ENCODE measurements at places on chromosomes 6 and 20.

GRCh38 chr20:12733811-12734210, 275.0 kb upstream of the SPTLC3 start:
- DNase-seq = no peak

- DNase-seq = no peak
Measured at GRCh38 chr6:161228096-161228495, 45.8 kb downstream of the AGPAT4 start.

GRCh38 chr20:51969191-51969590, 166.9 kb upstream of the SALL4 start:
- no peak for DNase-seq

DNA sequence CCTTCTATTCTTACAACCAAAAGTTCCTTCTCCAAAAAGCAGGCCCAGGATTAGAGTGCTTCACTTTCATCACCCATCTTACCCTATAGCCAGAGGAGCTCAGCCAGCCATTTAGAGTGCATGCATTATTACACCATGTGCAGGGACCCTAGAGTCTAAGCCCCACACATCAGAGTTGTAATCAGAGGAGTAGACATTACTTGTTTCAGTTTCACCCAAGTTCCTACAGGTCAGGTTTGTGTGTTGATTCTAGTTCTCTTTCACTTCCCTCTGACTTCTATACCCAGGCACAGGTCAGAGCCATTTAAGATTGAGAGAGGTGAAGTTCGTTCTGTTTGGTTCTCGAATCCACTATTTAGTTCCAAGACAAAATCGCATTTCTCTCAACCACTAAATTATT, 16.3 kb upstream of the ARFGEF3 start:
- DNase-seq = no peak

DNA sequence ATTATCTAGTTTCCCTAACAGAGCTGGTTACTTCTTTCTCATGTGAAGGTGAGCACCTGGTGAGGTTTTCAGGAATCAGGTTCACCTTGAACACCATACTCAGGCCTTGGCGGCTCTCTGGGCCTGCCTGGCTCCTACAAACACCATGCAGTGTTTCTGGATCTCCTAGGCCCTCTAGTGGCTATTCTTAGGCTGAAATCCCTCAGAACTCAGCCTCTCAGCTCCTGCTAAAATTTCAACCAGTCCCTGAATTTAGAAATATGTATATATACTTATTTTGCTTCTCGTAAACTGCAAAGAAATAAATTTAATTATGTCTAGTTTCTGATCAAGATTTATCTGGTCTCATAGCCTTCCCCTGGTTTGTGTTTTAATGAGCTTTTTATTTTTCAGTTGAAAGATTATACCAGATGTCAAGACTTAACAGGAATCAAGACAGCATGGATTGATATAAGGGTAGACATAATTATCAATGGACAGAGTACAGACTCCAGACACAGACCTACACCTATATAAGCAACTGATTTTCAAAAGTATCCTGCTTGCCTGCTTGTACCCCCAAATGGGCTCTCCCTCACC, 55.9 kb downstream of the ANKEF1 start:
- DNase-seq = peak; percentile 2

DNA sequence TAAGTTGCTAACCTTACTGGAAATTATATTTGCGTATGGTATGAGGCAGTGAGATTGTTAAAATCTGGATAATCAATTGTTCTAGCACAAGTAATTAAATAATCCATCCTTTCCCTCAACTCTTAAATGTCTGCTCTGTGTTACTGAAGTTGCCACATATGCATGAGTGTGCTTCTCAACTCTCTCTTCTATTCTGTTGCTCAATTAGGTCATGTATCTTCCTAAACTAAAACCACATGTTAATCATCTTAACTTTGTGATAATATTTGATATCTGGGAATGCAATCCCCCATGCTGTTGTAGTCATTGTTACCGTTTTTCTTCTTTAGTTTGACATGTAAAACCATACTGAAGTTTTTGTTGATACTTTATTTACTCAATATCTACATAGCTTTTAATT, 63.5 kb upstream of the STMND1 start:
- DNase-seq = no peak

DNA sequence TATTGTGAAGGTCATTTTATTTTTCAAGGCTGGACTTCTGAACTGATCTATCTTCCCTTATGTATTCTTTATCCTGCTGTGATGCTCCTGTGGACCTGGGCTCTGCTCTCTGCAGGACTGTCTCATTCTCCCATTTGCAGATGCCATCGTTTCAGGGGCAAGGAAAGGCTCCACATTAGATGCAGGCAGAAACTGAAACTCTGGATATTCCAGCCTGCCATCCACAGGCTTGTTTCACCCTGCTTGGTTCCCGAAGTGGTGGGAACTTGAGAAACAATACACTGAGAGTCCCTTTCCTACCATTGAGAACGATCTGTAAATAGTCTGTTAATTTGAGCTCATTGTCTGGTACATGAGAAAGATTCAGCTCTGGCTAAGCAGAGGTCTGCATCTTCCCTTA, 197.5 kb upstream of the MAN1A1 start:
- no peak for DNase-seq

GRCh38 chr6:82775981-82776380, 289.7 kb downstream of the UBE3D start:
- no peak for DNase-seq

GRCh38 chr6:169115632-169116031, 138.0 kb downstream of the THBS2 start:
- no peak for DNase-seq

All from CD4-positive, alpha-beta T cell treated with Interferon alpha-2 for 1 hour (primary cell).